ENCODE measurements at places on chromosomes 3 and 15.

DNA sequence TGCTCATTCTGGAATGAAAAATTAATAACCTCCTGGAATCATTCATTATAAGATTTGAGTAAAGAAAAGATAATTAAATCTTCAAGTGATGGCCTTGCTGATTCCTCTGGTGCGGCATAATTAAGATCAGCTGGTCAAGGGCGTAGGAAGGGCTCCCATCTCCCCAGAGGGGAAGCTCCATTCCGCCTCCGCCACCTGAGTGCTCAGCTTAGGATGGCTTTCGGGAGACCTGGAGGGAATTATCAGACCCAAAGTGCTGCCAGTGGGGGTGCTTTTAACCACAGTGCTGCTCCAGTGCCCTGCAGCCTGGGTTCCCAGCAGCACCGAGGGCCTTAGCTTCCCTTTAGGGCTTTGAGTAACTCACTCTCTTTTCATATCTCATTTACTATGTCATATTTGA lies 556.6 kb upstream of the RGMA start:
- no peak for DNase-seq

- DNase-seq: no peak
Measured at GRCh38 chr3:160478338-160478737, 28.8 kb upstream of the TRIM59 start.

- no peak for DNase-seq
Measured at GRCh38 chr3:113070072-113070640, 79.4 kb downstream of the GTPBP8 start.

- DNase-seq: no peak
Measured at GRCh38 chr3:190579514-190580137, 65.7 kb downstream of the IL1RAP start.

DNA sequence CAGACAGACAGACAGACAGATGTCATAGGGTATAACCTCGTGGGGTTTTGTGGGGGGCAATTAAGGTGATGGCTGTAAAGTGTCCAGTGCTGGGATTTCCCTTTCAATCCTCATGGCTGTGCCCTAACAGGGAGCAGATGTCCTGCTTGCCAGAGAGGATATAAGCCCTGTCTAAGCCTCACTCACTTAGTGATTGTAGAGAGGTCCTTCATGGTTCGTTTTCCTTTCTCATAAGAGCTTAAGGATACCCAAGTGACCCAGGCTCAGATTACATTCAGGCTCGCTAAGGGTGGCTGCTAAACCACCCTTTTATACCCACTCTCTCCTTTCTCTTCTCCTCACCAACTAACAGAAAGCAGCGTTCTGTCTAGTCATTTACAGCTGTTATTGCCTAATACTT lies 19.2 kb downstream of the LYSMD2 start:
- DNase-seq: no peak

- no peak for DNase-seq
Measured at GRCh38 chr15:61309617-61310016, 80.5 kb upstream of the RORA start.

DNA sequence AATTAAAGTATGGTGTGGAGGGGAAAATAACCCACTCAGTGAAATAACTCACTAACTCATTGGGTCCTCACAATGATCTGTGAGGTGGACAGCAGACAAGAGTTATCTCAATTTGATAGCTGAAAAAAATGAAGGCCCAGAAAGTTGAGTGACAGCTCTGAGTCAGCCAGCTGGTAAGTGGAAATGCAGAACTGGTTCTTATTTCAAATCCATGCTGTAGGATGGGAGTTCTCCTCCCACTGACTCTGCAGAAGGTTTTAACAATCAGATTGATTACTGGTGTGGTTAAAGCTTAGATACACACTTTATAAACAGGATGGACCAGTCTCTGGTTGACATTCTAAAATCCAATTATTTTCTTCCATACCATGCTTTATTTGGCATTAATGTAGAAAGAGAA lies 87.0 kb upstream of the LMOD3 start:
- DNase-seq: no peak

DNA sequence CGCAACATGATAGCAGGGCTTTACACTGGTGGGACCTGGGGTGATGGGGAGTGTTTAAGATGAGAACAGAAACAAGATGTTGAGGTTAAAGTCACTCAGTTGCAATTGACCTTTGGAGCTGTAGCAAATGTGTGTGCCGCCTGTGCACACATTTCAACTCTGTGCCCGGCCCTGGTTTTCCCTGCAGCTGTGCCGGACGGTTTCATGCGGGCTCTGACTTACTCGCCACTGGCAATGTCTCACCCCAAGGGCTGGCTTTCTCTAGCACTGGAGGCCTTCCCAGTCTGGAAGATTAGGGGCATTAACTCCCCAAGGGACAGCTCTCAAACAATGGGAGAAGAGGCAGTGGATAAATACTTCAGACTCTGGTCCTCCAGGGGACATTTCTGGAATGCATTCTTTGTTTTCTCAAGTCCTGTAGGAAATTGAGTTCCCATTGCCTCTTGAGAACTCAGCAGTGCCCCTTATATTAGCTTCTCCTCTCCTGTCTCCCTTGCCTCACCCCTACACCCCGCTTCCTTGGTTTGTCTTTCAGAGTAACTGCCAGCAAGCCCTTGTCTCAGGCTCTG lies 152.5 kb downstream of the EDEM1 start:
- DNase-seq: no peak

DNA sequence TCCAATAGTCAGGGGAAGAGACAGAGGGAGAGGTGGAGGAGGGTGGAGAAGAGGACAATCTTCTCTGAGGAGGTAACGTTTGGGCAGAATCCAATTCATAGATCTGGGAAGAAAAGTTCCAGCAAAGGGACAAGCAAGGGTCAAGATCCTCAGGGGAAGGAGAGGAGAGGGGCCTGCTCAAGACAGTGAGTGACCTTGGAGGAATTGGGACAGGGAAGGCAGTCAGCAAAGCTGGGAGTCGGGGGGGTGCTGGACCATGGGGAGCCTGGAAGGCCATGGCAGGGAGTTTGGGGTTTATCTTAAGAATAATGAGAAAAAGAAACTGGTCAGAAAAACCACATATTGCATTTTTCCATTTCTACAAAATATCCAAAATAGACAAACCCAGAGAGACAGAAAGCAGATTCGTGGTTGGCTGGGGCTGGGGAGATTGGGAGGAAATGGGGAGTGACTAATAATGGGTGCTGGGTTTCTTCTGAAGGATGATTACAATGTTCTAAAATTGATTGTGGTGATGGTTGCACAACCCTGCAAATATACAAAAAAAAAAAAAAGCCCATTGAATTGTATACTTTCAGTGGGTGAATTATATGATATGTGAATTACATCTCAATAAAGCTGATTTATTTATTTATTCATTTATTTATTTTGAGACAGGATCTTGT lies 19.6 kb upstream of the SRP14 start:
- no peak for DNase-seq

DNA sequence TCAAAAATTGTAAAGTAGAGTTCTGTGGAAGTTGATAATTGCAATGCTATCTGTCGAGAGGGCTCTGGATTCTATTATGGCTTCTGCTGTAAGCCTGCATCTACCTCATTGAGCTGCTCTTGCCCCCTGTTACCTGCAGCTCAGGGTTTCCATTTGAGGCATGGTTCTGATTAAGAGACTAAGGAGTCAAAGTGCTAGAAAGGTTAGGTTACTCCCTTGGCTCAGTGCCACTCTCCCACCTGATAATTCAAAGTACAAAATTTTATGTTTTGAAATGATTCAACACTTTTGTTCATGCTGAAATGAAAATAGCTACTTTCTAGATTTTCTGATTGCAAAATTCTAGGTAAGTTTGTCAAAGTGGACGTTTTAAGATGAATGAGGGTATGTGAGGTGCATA lies 220.5 kb upstream of the SATB1 start:
- DNase-seq: no peak

DNA sequence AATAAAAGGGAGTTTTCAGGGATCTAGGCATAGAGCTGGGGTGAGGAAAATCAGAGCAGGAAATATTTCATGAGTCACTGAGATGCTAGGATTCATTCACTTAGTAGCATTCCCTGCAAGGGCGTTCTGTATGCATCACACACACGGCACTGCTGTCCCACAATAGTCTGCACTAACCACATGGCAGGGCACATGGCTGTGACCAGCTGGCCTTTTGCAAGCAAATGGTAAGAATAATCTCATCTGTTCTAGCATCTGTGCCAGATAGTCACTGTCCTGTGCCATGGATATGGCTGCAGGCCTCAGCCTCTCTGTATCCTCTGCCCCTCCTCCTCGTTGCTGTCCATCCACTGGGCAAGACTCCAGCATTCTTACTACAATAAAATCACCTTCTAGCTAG lies 37.8 kb downstream of the BOC start:
- DNase-seq: no peak

GRCh38 chr3:173531602-173532001 lies 134.1 kb downstream of the NLGN1 start:
- DNase-seq: no peak
